Brain (organoid and tissue), 16 donors: ENCODE measurements at places on chromosomes 1 and 21. TPM values are rescaled to one million over a fixed set of nuclear protein-coding genes. Genes with fewer than 3 reads are reported as not detected.

GRCh38 chr1:173410794-173411236, 66.3 kb upstream of the PRDX6 start:
- no peak for DNase-seq

GRCh38 chr1:241994171-241994570, 4.7 kb downstream of the MAP1LC3C start:
- DNase-seq: no peak

DNA sequence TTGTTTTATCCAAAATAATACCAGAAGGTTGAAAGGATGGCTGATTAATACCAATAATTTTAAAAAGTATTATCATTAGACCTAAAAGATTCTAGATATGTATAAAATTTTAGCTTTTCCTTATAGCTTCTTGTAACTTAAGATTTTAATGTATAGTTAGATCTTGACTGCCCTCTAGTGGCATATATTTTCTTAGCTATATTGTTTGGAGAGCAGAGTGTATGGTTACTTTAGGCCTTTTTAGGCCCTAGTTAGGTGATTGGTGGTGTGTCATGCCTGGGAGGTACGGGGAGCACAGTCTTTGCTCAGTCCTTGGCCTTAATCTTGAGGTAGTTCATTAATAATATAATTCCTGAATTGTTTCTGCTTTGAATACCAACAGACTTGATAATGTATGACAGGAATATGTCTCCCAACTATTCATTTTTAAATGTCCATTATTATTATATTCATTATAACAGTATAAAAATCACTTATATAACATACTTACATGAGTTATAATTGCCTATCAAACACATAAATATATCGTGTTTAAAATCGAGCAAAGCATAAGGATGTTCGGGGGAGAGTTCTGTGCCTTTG, 328.4 kb downstream of the ZP4 start:
- peak; percentile 90 for DNase-seq

The PAQR7 gene
- 7.7 TPM for polyA plus RNA-seq

The PHLDA3 gene
- 29.9 TPM for polyA plus RNA-seq

- DNase-seq: no peak
Observed at GRCh38 chr1:17195731-17196130, 9.2 kb upstream of the PADI1 start.

DNA sequence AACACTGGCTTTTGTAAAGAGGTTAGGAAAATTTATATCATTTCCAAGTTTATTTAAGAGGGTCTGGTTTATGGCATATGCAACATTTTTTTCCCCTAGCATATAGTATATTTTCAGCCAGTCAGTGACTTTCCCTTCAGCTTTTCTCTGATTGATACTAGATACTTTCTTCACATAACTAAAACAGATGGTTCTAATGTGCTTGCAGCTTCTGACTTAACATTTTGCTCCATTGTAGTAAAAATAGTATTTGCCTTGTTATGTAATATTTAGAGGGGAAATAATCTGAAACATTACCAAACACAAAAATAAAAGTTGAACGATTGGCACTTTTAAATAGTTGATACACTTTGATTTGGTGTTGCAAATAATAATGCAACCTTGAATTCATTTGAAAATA, 191.7 kb downstream of the GPR52 start:
- DNase-seq: no peak

GRCh38 chr1:194318790-194319280, 1132.4 kb upstream of the B3GALT2 start:
- no peak for DNase-seq

DNA sequence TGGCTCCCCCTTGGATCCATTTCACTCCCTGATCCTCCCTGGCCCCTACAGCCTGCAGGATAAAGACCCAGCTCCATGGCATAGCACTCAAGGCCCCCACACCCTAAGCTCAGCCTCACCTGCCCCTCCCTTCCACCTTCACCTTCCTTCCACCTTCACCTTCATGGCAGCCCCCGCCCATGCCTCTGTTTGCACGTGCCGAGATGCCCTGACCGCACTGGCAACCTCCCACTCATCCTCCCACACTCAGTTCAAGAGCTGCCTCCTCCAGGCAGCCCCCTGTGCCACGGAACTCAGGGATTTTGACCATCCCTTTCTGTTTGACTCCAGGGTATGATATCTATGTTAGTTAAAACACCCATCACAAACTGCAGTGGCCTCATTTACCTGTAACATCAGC, 109.8 kb downstream of the RAVER2 start:
- no peak for DNase-seq

The DYNLT5 gene
- 0.17 TPM for polyA plus RNA-seq
